Cortex of kidney (tissue), 1 donor: ENCODE measurements at places on chromosomes 2 and 18.

DNA sequence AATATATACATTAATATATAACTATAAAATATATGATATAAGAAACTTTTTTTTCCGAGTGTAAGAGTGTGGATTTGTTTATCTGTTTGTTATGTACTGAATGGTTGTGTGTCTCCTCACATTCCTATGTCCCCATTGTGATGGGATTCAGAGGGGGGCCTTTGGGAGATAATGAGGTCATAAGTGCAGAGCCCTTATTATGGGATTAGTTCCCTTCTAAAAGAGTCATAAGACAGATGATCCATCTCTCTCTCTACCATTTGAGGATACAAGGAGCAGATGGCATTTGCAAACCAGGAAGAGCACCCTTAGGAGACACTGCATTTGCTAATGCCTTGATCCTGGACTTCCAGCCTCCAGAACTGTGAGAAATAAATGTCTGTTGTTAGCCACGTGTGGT lies 30.3 kb upstream of the SAP130 start:
- no peak for DNase-seq

DNA sequence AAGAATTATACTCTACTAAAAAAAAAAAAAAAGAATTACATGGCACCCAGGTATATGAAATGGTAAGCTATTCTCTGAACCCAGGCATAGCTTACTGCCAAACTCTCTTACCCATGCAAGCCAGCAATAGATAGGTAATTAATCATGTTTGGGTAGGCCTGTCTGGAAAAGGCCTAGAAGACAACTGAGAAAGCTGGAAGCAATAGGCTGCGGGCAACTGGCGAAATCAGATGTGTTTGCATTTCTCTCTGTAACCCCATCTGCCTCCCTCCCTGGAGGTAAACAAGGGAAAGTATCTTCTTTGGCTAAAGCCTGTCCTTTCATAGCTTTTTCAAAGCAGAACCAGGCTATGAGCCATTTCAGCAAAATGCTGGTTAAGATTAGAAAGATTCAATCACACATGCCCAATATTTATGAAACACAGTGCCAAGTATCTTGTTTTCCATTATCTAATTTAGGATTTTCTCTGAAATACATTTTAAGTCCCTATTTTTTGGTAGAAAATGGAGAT lies 934.8 kb upstream of the DDX18 start:
- no peak for DNase-seq

- no peak for DNase-seq
These were observed 158.7 kb downstream of the TDRD15 start for GRCh38 chr2:21282515-21282898.

- no peak for DNase-seq
These were observed 85.0 kb downstream of the TMEM247 start for GRCh38 chr2:46564350-46564749.

DNA sequence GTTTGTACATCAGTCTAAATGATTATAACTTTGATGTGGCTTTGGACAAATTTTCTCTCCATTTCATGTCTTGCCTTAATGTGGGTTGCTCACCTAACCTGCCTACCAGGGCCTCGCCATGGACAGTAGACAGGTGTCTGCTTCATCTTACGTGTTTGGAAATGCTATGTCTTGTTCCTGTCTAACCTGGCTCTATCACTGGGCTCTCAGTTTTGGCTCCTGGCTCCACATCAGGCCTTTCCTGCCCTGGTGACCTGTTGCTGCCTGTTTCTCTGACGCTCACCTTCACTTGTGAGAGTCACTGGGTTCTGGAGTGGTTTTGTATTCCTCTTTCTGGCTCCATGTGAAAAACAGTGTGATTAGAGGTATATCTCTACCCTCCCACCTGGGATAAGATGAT lies 65.9 kb downstream of the PHLPP1 start:
- DNase-seq = no peak

GRCh38 chr2:230668939-230669303 lies 43.7 kb upstream of the CAB39 start:
- no peak for DNase-seq

DNA sequence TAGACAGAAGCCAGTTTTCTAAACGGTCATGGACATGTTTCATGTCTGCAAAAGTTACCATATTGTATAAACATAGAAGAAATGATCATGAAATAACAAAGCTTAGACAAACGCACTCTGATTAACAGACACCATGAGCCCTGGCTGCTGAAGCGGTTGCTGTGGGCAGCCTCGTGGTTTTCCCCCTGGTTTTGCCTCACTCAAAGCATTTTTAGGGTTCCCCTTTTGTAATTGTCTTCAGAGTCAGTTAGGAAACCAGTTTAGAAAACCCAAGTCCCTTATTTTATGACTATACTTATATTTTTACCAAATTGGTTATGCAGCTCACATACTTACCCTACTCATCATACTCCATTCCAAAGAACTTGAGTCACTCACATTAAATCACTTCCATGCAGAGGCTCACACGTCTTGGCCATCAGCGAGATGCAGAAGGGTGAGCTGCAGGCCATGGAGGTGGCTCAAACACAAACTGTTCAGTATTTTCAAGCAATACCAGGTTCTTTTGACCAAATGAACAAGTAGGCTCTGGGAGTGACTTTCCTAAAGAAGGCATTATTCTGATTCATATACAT lies 105.6 kb upstream of the SALL3 start:
- DNase-seq = no peak

- DNase-seq = no peak
These were observed 40.9 kb downstream of the RNF144A start for GRCh38 chr2:6957910-6958615.

DNA sequence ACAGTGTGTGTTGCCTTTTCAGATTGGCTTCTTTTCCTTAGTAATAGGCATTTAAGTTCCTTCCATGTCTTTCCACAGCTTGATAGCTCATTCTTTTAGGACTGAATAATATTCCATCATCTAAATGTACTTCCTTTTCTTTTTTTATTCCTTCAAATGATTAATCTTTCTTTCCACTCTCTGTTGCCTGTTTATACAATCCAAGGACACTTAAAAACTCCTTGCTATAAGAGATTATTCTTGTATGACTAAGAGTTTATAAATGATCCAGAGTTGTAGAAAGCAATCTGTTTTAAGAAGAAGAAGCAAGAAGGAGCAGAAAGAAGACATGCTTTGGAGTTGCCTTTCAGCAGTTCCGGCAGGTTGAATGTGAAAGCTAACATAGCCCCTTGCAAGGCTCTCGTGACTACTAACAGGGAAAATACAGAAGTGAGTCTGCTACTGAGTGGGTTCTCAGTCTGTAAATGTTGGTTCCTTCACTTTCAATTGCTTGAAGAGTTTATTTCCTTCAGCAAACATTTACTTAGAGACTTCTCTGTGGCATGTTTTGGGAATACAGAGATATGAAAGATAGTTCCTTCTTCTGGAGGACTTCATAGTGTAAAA lies 123.0 kb downstream of the PMAIP1 start:
- DNase-seq = no peak

DNA sequence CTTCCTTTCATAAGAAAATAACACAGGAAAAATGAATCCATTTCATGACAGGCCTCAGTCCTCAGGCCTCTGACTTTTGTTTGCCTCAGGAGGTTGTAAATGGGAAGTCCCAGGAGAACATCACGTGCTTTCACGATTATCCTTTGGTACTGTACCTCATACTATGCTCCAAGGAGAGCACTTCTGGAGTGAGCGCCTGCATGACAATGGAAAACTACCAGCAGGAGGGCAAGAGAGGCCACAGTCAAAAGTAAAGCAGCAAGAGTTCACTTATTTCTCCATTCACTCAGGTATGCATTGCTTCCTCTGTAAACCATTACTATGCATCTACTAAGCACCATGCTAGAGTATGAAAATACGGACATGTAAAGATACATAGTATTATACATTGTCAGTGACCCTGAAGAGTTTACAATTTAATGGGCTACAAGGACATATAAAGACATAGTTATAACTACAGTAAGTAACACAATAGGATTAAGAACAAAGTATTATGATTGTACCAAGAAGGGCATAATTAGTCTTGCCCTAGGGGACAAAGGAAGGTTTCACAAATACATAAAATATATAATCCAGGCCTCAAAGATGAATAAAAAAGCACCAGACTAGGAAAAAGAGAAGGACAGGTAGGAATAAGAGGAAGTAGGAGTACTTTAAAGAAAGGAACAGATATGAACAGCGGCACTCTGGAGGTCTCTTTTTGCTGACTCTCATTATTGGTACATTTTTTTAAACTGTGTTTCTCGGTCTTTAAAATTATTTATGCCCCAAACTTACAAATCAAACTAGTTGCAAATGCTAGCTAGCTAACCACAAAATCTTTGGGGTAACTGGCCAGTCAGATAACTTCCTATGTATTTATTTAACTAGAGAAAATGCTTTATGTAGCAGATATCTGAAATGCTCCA lies 806.7 kb downstream of the NRXN1 start:
- DNase-seq = no peak

- DNase-seq = no peak
These were observed 26.3 kb downstream of the B4GALT6 start for GRCh38 chr18:31657823-31658669.

- DNase-seq = no peak
These were observed 10.3 kb downstream of the ITGA6 start for GRCh38 chr2:172437419-172438341.

GRCh38 chr2:109594246-109594885 lies 19.4 kb downstream of the SEPTIN10 start:
- DNase-seq = no peak

DNA sequence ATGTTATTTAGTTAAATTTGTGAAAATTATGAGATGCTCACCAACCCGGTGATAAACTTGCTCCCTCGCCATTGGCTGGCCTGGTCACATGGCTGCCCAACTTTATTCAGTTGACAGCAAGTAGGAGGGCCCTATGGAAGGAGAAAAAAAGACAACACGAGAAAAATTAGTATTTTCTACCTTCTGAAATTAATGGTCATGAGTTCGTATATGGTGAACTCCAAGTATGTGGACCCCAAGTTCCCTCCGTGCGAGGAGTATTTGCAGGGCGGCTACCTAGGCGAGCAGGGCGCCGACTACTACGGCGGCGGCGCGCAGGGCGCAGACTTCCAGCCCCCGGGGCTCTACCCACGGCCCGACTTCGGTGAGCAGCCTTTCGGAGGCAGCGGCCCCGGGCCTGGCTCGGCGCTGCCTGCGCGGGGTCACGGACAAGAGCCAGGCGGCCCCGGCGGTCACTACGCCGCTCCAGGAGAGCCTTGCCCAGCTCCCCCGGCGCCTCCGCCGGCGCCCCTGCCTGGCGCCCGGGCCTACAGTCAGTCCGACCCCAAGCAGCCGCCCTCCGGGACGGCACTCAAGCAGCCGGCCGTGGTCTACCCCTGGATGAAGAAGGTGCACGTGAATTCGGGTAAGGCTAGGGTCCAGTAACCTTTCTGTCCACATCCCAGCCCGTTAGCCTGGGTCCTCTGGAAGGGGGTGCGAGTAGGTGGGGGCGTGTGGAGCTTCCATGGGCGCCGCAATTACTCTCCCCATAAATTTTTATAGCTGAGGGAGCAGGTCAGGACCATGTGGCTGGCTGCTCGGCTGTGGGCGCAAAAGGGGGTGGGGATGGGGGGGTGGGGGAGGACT lies at the start of gene HOXD4:
Gene HOXD4 (plus strand): TSS at position 109 of the 846 bp plus-strand sequence. CDS start 84 bp downstream, at position 193.
- DNase-seq = no peak

GRCh38 chr2:85264471-85264870 lies 63.3 kb downstream of the TGOLN2 start:
- DNase-seq = no peak
